ENCODE measurements at places on chromosomes 5 and 9.

- no peak for DNase-seq
Measured at GRCh38 chr5:75342836-75343235, 5.8 kb downstream of the HMGCR start.

GRCh38 chr5:159549046-159549445 lies 218.8 kb upstream of the IL12B start:
- no peak for DNase-seq

GRCh38 chr5:154850255-154851062 lies at the start of gene FAXDC2:
TSS of gene FAXDC2 (minus strand) at chr5:154850603. CDS start at chr5:154838178, 12,425 bp downstream.
- no peak for DNase-seq

DNA sequence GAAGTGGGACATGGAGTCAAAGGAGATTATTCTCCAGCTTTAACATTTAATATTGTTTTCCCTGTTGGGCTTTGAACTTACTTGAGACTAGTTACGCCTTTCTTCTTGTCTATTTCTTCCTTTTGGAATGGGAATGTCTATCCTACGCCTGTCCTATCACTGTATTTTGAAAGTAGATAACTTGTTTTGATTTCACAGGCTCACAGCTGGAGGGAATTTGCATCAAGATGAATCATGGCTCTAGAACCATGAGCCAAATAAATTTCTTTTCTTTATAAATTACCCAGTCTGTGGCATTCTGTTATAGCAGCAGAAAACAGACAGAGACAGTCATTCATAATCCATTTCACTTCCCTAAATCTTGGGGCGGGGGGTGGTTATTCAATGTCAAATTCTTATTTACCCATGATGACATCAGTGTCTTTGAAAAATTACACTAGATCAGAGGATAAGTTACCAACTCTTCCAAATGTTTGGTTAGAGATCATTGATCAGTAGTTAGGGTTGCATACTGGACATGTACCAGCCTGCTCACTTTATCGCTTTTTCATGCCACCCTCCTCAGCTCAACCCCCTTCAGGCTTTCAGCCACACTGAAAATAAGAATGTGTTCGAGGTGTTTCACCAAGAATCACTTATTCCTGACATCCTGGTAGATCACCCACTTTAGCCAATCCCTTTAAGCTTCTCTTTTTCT lies 419.6 kb upstream of the PIK3R1 start:
- DNase-seq: no peak

DNA sequence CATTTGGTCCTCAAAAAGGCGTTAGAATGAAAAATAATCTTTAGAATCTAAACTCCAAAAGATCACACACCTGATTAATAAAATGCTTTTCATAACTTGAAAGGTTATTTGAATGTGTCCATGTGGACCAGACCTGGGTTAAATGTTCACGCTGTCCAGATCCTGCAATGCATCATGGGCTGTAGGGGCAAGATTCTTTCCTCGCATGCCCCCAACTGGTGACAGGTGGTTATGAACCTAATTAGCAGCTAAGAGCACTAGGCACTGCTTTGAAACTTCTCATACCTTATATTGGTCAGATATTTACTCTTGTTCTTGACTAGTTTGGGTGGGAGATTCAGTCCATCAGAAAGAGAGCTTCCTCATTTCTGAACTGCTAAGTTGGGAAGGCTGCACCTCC lies 19.3 kb upstream of the PIP5K1B start:
- DNase-seq: no peak

DNA sequence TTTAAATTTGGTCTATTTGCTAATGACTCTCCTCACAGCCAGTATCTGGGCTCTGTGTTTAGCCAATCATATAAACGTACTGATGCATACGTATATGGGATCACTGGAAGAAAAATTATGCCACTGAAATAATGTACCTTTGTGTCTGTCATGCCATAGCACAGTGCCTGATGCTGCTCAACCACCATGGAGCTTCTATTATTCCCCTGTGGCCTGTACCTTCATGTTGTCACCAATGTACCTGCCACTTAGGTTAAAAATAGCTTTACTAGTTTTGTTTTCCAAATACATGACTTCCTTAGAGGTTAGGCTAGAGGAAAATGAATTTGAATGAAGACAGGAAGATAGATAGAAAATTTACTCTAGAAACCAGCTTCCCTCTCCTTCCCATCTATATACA lies 34.6 kb downstream of the HACD4 start:
- DNase-seq: no peak

DNA sequence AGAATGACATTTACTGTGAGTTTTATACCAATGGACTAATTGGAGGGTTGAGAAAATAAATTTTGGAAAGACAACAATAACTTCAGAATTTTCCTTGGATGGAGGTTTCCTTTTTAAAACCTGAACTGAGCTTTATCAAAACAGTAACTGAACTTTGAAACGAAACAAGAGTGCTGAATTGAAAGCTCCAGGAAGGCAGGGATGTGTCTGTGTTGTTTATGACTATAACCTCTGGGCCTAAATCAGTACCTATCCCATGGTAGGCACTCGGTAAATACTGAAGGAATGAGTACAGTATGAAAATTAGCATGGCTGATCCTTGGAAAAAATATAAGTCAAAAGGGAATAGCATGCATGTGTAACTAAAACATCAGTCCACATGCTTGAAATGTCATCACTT lies 93.9 kb downstream of the GHR start:
- DNase-seq: no peak

DNA sequence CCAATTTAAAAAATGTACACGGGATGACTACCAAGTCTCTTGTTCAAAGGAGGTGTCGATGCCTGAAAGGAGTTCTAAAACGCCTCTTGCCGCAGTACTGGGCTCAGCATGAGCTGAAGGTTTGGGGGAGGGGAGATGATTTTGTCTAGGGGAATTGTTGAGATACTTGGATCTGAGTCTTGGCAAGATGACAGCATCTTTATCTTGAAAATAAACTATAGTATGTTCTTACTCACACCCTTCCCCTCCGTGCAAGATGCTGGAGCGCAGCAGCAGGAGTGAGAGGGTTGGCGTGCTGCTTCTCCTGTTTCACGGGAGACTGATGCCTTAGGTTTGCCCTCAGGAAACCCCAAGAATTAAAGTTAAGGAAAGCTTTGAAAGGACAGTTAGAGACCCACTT lies 47.3 kb downstream of the FAM78A start:
- DNase-seq: no peak

- no peak for DNase-seq
Measured at GRCh38 chr5:110224050-110224449, 502.4 kb downstream of the TMEM232 start.

DNA sequence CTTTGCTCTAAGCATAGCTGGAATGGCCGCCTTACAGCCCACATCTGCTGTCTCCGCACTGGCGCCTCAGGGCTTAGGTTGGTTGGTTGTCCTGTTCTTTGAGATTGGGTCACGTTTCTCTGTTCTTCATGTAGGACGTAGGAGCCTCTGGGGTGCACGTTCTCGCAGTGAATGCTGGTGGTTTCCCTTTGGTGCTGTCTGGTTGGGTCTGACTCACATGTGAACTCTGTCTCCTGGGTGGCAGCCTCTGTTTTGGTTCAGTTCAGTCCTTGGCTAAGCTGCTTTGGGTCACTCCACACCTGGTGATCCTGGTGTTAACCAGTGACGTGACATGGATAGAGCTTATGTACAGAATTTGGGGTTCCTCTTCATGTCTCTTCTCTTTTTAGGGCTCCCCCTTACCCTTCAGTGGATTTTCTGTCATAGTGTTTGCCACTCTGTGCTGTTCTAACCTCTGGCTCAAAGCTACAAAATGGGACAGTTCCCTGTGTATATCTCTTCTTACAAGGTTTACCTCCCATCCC lies 12.6 kb upstream of the LPCAT1 start:
- DNase-seq: peak; percentile 63

GRCh38 chr9:108803428-108804065 lies 52.2 kb downstream of the ACTL7B start:
- DNase-seq: no peak

GRCh38 chr5:122699201-122699600 lies 75.7 kb upstream of the SNX2 start:
- no peak for DNase-seq

DNA sequence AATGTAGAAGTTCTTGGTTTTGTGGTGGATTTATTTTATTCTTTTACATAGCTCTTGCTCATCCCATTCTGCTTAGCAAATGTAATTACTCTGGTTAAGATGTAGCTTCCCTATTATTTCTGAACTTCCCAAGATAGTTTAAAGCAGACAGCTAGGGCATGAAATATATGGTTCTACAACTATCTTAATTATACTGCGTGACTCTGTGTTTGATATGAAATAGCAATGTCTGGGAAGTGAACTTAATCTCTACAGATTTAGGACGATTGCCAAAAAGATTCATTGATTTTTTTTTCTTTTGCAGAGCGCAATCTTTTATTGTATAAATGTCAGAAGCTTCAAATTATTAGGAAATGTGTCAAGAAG lies 529.3 kb upstream of the ZNF608 start:
- no peak for DNase-seq

DNA sequence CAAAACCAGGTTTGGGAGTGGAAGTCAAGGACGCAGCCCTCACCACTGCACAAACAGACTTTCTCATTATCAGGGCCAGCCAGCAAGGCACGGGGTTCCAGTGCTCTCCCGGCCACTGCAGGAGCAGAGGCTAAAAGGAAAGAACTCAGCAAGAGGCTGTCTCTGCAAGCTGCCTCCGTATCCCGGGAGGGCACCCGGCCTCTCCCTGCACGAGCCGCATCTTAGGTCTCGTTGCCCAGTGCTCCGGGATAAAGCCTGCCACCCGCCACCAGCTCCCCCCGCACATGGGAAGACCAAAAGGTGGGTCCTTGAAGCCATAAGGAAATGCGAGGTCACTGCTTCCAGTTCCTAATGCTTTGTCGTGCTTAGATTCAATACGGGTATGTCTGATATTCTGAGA lies 117.2 kb upstream of the SARDH start:
- no peak for DNase-seq

- no peak for DNase-seq
Measured at GRCh38 chr5:55847837-55848236, 3.3 kb upstream of the IL31RA start.

- no peak for DNase-seq
Measured at GRCh38 chr5:165626161-165626560, 2120.7 kb downstream of the MAT2B start.

DNA sequence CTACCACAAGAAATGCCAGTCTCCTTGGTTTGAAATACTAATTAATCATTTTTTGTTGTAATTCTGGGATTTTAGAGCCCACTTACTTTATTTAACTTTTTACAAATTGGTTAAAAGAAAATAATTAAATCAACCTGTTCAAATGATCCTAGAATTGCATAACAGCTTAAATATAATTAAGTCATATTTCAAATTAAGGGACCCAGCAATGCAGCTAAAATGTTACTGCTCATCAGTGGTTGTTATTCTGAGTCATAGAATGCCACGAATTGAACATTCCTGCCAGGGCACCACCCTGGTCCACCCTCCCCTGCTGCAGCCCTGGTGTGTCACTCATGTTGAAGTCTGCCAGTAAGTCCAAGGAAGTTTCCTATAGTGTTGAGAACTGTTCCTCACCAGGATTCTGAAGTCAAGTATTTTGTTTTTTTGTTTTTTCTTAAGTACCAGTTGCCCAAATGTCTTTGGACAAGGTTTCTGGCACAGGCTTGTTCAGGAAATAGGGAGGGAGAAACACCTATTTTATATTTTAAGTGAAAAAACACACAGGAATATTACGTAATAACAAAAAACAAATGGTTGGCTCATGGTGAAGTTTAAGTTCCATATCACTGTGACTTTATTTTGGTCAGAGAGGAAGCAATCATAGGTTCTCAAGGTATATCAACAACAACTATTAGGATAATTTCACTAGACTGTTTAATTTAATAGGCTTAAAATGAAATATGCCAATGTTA lies 4.3 kb upstream of the ITGA1 start:
- no peak for DNase-seq

DNA sequence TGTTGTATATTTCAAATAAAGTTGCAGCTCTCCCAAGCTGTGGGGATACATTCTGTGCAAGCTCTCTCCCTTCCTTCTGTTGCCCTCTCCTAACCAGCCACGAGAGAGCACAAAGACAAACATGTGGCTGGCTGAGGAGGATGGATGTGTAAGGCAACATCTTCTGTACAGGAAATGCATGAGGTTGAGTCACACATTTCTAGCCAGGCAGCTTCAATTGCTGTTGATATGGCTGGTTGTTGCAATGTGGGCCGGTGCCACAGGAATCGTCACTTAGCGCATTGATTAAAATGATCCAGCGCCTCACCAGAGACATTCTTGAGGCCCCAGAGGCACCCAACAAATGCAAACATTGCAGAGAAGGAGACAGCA lies 207.1 kb downstream of the ICE1 start:
- DNase-seq: no peak

DNA sequence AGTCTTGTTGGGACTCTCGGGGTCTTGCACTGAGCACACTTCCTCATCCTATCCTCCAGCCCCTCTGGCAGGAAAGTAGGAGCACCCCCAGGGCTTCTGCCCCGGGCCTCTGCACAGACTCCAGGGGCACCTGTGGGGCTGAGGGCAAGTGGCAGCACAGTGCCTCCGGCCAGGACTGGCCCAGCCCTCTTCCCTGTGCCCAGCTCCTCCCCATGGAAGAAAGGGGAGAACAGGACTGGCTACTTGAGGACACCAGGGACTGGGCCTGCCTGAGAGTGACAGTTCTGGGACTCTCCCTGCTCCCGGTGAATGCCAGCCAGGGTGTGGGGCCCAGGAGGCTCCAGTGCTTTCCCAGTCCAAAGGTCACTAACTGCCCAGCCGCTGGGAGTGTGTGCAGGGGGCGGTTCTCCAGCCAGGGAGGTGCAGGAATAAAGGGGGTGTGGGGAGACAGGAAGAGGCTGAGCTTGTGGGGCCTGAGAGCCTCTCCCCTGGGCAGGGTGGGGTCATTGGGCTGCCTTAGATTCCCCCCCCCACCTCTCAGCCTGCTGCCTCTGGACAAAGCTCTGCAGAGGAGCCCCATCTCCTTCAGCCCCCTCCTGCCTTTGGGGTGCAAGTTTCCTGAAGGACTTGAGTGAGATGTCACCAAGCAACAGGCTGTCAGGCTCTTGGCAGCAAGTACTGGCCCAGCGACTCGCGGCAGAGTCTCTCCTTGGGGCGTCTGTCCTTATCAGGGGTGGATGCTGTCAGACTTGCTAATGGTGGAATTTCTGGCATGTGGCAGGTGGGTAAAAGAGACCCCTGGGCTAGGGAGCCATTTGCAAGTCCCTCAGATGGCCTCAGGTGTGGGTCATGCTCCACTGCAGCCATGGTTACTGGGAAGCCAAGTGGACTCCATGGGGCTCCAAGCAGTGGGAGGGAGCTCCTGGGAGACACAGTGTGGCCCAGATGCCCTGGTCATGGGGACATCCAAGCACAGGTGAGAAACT lies 19.1 kb upstream of the JADE2 start:
- no peak for DNase-seq

GRCh38 chr9:116479056-116479544 lies 208.0 kb upstream of the TRIM32 start:
- DNase-seq: no peak

Data from activated T-cell treated with anti-CD3 and anti-CD28 coated beads, Interleukin-2, amount 50 U/mL, for 4 hours (primary cell).